ENCODE measurements at places on chromosomes 2 and 18.

DNA sequence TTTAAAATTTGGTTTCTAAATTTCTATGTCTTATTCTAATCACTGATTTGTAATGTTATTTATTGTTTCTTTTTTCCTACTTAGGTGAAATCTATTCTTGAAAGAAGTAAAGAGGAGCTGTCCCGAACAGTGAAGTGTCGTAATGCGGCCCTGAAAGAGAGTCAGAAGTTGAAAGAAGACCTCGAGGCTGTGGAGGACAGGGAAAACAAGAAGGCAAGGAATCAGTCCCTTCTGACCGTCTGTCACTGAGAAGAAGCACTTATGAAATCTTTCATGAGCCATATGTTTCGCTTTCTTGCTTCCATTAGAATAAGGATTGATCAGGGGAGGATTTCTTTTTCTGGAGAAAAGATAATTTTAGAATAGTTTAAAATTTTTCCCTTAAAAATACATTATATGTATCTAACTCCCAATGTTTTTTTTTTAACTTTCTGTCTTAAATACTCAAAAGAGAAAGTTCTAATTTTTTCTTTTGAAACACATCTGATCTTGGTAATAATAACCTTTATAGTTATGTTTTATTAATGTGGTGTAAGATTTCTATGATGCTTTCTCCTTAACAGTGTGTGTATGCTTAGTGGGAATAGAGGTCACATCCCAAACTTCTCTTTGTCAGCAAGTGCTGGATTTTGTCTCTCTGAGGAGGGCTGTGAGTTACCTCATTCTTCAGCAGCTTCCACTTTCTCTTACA lies 79.0 kb downstream of the CCDC150 start:
- DNase-seq: no peak

- DNase-seq: no peak
Observed at GRCh38 chr2:96737831-96738230, 2.0 kb downstream of the LMAN2L start.

- no peak for DNase-seq
Observed at GRCh38 chr2:226660526-226660925, 139.1 kb downstream of the IRS1 start.

DNA sequence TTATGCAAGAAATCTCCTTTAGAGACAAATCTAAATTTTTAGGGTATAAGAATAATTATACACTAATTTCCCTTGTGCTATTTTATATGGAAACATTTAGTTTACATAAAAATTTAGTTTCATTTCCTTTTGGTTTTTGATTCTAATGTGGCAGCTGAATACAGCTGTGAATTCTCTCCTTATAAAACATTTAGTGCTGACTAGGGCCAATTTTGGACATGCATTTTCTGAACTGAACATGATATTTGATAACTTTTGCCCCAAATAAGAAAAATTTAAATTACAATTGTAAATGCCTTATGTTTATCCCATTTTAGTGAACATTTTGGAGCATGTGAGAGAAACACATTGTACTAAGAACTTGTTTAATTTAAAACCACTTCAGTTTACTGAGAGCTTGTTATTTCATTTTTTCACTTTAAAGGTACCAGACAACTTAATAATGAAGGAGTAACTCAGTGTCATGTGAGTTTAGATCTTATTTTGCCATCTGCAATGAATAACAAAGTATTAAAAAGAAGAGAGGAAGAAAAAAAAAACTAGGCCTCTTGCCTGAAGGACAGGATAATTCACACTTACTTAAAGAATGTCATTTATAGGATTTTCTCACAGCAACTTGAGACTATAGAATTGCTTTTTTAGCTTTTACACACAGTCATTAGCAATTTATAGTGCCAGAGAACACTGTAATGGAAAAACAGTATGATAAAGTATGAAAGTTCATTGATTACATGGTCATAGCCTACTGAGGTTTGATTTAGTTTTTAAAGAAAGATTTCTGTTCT lies 209.7 kb downstream of the ERBB4 start:
- DNase-seq: no peak

GRCh38 chr18:565562-566061 lies 14.6 kb upstream of the CETN1 start:
- no peak for DNase-seq

DNA sequence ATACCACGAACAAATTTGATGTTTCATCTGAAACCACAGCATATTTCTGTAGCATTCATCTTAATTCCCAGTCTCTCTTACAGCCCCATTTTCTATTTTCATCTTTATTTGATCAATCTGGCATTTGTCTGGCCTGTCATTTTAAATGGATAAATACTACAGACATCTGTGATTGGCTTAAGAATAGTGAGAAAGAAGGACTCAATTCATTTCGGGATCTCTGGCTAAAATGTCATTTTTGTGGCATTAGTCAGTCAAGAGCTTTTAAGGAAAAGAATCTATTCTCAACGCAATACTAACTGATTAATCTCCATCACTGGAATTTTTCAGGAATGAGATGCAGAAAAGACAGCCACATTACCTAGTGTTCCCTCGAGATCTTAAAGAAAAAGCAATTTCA lies 585.9 kb downstream of the IRS1 start:
- no peak for DNase-seq

DNA sequence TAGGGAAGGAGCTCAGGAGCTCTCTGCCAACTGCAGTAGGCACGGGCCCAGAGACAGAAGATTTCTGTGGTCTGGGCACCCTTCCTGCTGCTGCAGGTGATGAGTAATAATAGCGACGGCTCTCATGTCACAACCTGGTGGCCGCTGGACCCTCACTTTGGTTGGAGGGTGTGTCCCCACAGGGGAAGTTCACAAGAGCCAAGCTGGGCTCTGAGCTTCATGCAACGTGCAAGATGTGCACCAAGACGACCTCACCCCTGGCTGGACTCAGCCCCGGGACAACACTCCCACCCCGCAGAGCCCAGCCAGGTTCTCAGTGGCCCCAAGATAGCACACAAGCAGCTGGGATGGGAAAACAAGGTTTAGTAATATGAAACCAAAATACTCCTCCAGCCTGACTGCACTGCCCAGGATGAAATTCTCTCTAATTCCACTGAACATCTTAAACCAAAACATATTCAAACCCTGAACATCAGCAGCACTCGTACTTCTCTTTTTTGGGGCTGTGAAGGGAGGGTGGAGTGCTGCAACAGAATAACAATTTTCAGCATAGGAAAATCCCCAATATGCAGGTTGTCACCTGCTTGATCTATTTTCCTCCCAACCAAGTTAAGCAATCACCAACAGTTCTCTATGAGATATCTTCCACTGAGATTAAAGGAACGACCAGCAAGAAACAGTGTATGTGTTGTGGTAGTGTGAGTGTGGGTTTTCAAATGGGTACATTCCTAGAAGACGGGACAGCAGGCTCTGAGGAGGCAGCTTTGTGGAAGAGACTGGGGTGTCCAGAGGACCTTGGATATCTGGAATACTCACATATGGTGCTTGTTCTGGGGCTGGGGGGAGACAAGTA lies 26.5 kb downstream of the BCL2 start:
- DNase-seq: no peak

Data from T47D (cell line).